Fibroblast of lung (primary cell): ENCODE measurements at places on chromosomes 13 and 19. TPM values are rescaled to one million over a fixed set of nuclear protein-coding genes. Genes with fewer than 3 reads are reported as not detected.

ZNF527 gene
- 4.1 and 4.6 TPM in 2 replicates for polyA plus RNA-seq

FBXO27 gene
- polyA plus RNA-seq: 0.83 and 1.6 TPM in 2 replicates

PRR20A gene
- not detected in 2 replicates for polyA plus RNA-seq

DNA sequence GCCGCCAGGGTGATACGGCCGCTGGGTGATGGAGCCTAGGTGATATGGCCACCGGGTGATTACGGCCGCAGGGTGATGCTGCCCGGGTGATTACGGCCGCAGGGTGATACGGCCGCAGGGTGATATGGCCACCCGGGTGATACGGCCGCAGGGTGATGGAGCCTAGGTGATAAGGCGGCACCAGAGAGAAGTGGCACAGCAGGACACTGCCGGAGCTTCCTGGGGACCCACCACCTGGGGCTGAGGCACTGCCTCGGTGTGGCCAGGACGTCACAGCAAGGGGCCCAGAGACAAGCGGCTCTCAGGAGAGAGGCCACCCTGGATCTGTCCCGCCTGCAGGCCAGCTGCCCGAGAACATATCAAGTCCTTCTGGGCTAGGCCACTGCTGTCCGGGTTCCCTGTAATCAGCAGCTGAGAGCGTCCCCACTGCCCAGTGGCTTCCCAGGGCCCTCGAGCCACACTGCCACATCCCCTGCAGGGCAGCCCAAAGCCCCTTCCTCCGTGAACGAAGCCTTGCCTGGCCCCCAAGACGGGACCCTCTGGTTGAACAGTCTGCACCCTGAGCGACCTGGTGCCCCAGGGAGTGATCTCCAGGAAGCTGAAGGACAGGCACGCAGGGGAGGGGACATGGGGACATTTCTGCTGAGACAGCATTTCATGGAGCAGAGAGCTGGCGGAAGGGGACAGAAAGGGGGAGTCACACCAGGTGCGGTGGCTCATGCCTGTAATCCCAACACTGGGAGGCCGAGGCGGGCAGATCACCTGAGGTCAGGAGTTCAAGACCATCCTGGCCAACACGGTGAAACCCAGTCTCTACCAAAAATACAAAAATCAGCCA lies 22.1 kb downstream of the ZNF787 start:
- H3K27me3 ChIP-seq: no peaks in the 10 kb centered on the region
- no peak overlapping the region for H3K27ac ChIP-seq
- no peak for DNase-seq
- no peaks in the 10 kb centered on the region for H3K4me1 ChIP-seq

DNA sequence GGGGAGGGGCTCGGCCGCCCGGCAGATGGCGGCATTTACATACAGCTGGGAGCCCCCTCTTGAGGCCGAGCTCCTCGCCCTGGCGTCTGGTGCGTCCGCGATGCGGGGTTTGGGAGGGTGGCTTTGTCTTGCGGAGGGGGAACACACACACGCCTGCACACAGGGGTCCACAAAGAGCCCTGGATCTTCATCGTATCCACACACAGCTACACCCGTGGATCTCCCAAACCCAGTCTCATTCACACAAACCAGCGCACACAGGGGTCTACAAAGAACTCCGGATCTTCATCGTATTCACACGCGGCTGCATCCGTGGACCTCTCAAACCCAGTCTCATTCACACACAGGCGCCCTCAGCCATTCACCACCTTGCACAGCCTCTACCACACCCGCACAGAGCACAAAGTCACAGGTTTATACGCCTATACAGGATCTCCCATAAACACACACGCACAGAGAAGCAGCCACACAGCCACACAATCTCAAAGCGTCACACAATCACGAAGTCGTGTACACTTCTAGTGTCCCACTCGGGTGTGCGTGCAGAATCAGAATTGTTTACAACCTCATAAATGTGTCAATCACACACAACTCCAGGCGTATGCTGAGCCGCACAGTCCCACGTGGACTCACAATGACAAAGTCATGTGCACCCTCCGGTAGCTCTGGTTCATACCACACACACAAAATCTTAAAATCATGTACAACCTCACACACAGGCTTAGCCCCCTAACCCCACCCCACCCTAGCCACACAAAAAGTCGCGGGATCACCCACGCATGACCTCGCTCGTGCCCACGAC lies 550 bp upstream of the DLL3 start:
- H3K4me3 ChIP-seq: no peak overlapping the region
- no peak overlapping the region for H3K27ac ChIP-seq
- no peaks in the 10 kb centered on the region for H3K36me3 ChIP-seq
- H3K27me3 ChIP-seq: peaks cover 24% of the 10 kb centered on the region
- DNase-seq: peak; percentile 24
- H3K4me1 ChIP-seq: no peaks in the 10 kb centered on the region

- H3K4me3 ChIP-seq: no peak overlapping the region
- no peaks in the 10 kb centered on the region for H3K27me3 ChIP-seq
- no peak for DNase-seq
- no peaks in the 10 kb centered on the region for H3K36me3 ChIP-seq
These were observed 31.0 kb upstream of the MBNL2 start for GRCh38 chr13:97191142-97191541.

DNA sequence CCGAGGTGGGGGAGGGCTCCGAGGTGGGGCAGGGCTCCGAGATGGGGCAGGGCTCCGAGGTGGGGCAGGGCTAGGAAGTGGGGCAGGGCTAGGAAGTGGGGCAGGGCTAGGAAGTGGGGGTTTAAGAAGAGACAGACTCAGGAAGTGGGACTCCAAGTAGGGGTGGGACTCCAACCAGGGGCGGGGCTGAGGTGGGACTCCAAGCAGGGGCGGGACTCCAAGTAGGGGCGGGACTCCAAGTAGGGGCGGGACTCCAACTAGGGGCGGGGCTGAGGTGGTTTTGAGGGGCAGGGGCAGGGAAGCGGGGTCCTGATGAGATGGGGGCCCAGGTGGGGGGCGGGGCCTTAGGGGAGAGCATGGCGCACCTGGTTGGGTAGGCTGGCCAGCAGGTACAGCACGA lies 13.6 kb downstream of the CFD start:
- H3K36me3 ChIP-seq: peaks cover 29% of the 10 kb centered on the region
- peaks cover 11% of the 10 kb centered on the region for H3K4me1 ChIP-seq
- H3K27ac ChIP-seq: no peak overlapping the region
- peak; percentile 55 for DNase-seq

DNA sequence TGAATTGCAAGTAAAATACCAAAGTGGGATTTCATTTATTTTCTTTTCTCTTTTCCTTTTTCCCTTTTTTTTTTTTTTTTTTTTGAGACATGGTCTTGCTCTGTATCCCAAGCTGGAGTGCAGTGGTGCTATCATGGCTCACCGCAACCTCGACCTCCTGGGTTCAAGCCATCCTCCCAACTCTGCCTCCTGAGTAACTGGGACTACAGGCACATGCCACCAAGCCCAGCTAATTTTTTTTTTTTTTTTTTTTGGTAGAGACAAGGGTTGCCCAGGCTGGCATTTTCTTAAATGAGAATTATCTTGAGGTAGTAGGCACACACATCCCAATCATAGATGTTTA lies 68.5 kb upstream of the GPR183 start:
- no peaks in the 10 kb centered on the region for H3K27me3 ChIP-seq
- no peak overlapping the region for H3K4me3 ChIP-seq
- no peaks in the 10 kb centered on the region for H3K4me1 ChIP-seq
- H3K36me3 ChIP-seq: no peaks in the 10 kb centered on the region

DNA sequence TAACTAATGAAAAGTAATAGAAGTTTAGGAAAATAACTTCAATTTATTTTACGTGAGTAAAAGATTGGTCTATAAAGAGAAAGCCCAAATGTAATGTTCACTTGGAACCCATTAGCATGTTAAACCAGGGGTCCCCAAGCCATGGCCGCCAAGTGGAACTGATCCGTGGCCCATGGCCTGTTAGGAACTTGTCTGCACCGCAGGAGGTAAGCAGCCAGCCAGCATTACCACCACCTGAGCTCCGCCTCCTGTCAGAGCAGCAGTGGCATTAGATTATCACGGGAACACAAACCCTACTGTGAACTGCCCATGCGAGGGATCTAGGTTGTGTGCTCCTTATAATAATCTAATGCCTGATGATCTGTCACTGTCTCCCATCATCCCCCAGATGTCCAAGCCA lies 818.7 kb upstream of the GPC6 start:
- H3K36me3 ChIP-seq: no peaks in the 10 kb centered on the region
- no peak overlapping the region for H3K4me3 ChIP-seq
- no peak for DNase-seq
- no peaks in the 10 kb centered on the region for H3K27me3 ChIP-seq

- peaks cover 14% of the 10 kb centered on the region for H3K36me3 ChIP-seq
- no peak overlapping the region for H3K27ac ChIP-seq
- no peak overlapping the region for H3K4me3 ChIP-seq
- no peaks in the 10 kb centered on the region for H3K27me3 ChIP-seq
- H3K4me1 ChIP-seq: peaks cover 9% of the 10 kb centered on the region
These were observed 31.5 kb downstream of the CCDC8 start for GRCh38 chr19:46381756-46382345.

GRCh38 chr19:55644191-55644833 lies 863 bp downstream of the ZNF581 start:
- no peaks in the 10 kb centered on the region for H3K27me3 ChIP-seq
- DNase-seq: no peak
- H3K27ac ChIP-seq: peak overlapping the region; percentile 51
- H3K36me3 ChIP-seq: peaks cover 12% of the 10 kb centered on the region
